ENCODE measurements at places on chromosomes 12 and 14.

DNA sequence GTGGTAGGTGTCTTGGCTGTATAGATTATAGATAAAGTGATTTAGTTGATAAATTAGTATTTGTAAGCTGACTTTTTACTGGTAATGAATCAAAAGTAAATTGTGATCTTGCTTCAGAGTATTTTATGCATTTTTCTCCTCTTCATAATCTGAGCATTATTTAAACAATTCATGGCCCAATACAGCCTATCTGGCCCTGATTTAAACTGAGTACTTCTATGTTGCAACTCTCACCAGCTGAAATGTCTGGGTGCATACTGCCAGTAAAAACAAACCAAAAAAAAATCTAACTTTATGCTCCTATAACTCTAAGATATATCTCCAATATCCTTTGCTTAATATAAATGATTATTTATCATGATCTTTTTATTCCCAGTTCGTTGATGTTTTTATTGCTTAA, 86.6 kb downstream of the MIA2 start:
- DNase-seq: no peak

DNA sequence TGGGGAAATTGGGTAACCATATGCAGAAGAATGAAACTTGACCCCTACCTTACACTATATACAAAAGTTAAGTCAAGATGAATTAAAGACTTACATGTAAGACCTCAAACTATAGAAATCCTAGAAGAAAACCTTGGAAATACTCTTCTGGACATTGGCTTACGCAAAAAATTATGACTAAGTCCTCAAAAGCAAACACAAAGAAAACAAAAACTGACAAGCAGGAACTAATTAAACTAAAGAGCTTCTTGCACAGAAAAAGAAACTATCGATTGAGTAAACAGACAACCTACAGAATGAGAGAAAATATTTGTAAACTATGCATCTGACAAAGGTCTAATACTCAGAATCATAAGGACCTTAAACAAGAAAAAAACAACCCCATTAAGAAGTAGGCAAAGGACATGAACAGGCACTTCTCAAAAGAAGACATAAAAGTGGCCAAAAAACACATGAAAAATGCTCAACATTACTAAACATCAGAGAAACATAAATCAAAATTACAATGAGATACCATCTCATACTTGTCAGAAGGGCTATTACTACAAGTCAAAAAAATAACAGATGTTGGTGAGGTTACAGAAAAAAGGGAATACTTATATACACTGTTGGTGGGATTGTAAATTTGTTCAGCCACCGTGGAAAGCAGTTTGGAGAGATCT, 37.0 kb upstream of the CFAP54 start:
- no peak for DNase-seq

- DNase-seq: no peak
These were observed 14.3 kb downstream of the MYL2 start for GRCh38 chr12:110906083-110906482.

DNA sequence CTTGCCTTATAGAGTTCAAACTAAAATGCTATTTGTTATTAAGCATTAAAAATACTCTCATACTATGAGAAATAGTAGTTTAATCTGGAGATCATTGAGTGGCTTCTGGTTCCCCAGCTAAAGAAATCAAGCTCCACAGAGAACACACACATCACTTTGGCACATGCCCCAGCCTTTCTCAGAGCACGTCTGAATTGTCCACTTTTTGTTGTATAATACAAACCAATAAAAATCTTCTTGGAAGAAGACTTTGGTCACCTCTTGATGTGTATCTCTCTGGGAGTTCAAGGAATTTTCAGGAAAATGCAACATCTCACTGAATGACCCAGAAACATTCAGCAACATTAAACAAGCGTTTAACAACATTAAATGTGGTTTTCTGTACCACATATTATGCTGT, 413.9 kb downstream of the GALC start:
- DNase-seq: no peak

GRCh38 chr14:85247071-85247470, 282.9 kb upstream of the FLRT2 start:
- DNase-seq: no peak

DNA sequence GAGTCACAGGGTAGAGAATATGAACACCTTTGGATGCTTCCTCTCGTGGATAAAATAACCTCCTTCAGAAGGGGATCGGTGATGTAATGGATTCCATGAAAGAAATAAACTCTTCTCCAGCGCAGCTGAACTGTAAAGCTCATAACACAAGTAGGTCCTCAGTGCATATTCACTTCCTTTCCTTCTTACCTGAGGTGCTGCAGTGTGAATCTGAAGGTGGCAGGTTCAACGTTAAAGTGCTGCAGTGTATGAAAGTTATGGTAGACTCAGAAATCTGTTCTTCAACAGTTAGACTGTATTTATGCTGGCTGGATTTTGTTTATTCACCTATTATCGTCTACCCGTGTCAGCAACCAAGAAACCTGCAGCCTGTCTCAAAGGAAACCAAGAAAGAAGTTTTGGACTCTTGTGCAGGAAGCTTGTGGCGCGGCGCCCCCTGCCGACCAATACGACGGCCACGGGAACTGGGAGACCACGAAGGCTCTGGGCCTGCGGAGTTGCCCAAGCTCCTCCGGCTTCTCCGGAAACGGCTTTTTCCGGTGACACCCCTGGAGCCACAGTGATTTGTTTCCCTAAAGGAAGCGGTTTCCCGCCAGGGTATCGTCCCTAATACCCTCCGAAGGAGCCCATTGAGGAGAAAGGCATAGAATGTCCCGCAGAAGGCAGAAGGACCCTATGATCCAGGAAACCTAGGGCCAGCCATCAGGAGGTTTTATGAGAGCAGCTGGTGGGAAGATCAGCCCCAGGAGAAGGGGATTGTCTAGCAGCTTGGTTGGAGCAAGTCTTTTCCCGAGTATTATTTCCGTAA, 17.6 kb upstream of the RNASE3 start:
- DNase-seq: peak; percentile 68

GRCh38 chr14:66116732-66117131, 369.4 kb upstream of the CCDC196 start:
- DNase-seq: no peak

DNA sequence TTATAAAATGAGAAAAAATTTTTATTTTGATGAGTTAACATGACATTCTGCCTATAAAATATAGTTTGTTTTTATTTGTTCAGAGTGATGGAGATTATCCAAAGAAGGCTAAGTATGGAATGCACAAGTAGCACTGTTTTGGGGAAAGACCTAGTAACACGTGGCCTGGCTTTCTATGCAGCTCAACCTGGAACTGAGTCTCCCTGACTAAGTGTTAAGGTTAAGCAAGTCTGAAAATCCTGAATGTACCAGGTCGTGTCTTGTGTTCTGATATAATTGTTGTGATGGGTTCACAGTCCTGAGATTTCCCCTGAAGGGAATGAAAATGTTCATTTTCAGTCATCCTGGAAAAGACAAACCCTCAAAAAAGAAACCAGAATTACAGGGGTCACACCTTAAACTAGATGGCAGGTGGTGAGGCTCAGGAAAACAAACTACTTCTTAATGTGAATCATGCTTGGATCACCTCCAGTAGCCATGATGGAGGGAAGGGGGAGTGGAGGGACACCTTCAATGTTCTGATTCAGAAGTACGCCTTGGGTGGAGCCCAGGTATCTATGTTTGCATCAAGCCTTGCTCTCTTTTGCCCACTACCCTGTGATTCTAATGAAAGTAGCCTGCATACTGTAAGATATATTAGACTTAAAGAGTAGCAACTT, 236.8 kb downstream of the ALX1 start:
- DNase-seq: no peak

- peak; percentile 48 for DNase-seq
These were observed 8.9 kb downstream of the ANG start for GRCh38 chr14:20697273-20698017.

DNA sequence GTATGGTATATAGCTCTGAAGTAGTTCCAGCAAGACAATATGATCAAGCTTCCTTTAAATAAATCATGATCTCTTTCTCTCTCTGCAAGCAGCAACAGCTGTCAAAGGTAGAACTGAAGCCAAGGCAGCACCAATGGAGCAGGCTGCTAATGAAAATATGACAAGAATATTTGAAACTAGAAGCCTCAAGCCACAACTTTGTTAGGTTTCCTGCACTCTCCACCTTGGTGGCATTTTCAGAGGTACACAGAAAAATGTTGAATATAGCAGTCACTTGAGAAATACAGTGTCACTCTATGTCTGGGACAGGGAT, 43.8 kb upstream of the PSMA6 start:
- no peak for DNase-seq

DNA sequence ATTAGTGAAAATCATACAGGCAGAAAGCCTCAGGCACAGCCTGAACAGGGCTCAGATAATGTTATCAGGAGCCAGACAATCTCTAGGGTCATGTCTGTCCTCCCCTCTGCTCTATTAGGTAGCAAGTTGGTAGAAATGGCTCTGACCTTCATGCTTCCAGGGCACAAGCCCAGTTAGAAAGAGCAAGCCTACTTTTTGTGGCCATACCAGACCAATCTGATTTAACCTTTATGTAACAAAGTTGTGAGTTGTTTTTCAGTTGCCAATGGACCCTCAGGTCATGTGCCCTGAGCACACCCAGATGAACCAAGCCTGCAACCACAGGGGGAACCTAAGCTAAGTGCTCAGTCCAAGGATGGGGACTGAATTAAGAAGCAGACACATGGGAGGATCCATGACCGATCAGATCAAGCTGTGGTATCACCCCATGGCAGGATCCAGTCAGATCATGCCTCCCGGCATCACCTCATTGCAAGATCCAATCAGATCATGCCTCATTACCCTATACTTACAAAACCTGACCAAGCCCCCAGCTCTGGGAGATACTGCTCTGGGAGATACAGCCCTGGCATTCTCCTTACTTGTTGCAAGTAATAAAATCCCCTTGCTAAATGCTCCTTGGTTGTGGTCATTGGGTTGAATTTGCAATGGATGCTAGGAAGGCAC, 18.8 kb upstream of the HIGD1C start:
- no peak for DNase-seq

DNA sequence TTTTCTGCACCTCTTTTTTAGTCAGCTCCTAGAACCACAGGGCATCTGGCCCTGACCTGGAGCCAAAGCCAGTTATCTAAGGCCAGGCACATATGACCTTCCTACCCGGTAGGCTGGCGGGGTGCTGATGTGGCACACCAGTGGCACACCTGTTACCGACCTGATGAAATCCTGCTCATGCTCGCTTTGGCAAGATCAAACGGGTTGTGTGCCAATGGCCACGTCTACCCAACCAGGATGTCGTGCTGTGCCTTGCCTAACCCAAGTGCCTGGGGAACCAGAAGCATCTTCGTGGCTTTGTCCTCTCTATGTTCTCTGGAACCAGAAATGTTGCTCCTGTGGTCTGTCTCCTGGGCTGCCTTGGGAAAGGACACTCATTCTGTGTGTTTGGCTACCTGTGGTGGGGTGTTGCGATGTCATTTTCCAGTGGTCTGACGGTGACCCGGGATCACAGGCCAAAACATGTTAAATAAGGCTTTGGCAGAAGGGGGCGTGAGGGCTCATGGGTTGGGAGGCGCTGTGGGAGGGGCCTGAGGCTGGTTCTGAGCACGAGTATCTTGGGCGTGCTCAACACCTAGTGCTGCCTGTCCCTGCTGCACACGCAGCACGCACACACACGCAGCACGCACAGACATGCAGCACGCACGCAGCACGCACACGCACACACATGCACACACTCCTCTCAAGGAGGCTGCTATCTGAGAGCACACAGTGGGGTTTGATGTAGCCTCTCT, 27.9 kb downstream of the CCNK start:
- no peak for DNase-seq

- DNase-seq: no peak
These were observed 79.7 kb upstream of the SFSWAP start for GRCh38 chr12:131631230-131631629.

- DNase-seq: no peak
These were observed 58.6 kb downstream of the R3HDM2 start for GRCh38 chr12:57372233-57372632.

DNA sequence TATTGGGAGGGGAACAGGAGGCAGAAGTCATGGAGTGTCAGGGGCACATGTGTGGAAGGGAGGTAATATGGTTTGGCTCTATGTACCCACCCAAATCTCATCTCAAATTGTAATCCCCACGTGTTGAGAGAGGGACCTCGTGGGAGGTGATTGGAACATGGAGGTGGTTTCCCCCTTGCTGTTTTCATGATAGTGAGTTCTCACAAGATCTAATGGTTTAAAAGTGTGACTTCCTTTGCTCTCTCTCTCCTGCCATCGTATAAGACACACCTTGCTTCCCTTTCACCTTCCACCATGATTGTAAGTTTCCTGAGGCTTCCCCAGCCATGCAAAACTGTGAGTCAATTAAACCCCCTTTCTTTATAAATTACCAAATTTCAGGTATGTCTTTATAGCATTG, 41.6 kb upstream of the CDK17 start:
- DNase-seq: no peak

DNA sequence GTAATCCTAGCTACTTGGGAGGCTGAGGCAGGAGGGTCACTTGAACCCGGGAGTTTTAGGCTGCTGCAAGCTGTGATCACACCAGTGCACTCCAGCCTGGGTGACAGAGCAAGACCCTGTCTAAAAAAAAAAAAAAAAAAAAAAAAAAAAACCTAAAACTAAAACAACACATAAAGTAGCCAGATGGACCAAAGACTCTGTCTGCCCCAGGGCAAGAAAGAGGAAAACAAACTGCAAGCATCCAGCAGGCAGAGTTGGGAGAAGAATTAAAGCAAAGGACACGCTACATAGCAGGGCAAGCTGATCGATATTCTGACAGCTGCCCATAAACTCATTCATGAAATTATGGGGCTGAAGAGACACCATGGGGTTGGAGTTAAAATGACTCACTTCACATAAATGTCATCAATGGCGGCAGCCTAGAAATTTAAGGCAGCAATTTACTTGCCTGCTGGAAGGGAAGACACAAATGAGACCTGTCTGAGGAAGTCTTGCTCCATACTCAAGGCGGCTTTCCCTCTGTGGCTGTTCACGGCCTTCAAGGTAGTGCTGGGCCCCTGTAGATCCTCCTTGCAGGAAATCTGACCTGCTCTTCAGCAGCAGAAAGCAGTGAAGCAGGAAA, 259.1 kb upstream of the FKBP4 start:
- DNase-seq: no peak

GRCh38 chr12:125381373-125381772, 316.1 kb downstream of the AACS start:
- DNase-seq: no peak

DNA sequence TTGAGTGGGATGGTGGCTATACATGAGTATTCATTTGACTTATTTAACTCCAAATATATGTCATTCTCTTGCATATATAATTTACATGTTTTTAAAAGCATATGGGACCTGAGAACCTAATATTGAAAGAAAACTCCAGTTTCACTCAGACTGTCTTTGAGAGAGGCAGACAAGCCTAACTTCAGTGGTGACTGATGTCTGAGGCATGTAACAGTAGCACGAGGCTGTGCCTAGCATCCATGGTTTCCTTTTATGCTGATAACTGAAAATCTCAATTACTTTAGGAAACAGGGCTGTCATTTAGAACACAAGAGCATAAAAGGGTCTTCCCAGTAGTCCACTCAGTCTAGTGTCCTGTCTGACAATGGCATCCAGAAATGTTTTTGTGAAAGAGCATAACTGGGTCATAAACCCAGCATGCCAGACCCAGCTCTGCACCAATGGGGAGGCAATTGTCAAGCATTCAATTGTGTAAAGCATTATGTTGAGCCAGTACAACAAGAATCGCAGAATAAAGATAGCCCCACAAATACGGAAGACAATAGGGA, 24.3 kb downstream of the MAPK1IP1L start:
- no peak for DNase-seq

- peak; percentile 7 for DNase-seq
These were observed 61.7 kb upstream of the ST8SIA1 start for GRCh38 chr12:22396253-22396652.
